ENCODE measurements at places on chromosomes 13 and 19.

DNA sequence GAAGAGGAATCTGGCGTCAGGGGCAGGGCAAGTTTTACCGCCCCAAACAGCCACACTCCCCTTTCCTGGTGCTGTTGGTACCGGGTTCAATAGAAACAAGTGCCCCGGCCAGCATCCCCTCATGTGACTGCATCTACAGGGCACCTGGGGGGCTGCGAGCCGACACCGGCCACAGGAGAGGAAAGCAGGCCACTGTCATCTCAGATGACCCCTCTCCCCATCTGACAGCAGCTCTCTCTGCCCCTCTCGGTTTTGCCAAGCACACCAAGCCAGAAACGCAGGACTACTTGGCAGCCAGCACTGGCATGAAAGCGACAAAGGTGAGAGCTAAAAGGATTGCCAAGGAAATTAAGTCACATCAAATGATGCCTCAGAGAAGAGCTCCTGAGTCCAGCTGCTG lies 37.1 kb downstream of the MLLT1 start:
- DNase-seq: no peak

GRCh38 chr13:42272115-42272803 lies at the start of gene AKAP11:
Gene AKAP11 (plus strand): TSS chr13:42272152. CDS start chr13:42286349, 14,197 bp downstream.
- peak; percentile 60 for DNase-seq

DNA sequence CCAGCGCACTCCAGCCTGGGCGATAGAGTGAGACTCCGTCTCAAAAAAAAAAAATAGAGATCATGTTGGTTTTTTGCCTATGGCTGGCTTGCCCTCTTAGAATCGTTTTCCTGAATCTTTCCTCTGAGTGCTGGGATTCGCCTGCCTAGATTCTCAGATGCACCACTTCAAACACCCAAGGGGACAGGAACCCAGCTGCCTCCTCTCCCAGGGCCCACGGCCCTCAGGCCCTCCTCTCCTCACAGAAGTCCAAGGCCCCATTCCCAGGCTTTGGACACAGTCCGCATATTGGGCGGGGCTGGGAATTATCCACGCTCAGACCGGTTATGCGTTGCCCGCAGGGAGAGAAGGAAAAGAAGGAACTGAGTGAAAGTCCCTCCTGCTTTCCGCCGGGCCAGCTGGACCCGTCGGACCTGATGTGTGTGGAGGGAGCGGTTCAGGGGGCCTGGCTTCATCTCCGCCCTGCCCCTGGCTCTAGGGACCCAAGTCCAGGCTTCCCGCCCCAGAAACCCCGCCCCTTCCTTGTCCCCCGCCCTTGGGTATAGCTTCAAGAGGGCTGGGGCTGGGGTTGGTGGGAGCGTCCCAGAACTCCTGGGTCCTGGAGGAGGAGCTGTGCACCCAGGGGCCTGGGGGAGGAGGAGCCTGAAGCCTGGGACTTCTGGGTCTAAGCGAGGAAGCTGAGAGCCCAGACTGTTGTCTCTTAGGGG lies 5.8 kb downstream of the PPFIA3 start:
- DNase-seq: no peak

DNA sequence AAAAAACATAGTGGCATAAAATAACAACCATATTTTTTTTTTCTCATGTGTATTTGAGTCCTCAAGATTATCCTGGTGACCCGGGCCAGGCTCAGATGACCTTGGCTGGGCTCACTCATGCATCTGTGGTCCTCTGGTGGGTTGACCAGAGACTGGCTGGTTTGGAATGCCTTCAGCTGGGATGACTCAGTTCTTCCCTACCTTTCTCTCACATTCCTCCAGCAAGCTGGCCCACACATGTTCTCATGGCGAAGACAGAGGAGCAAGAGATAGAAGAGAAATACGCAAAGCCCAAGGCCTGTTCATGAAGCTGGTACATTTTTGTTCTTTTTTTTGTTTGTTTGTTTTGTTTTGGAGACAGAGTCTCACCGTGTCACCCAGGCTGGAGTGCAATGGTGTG lies 14.3 kb upstream of the ZNF541 start:
- DNase-seq: no peak

- no peak for DNase-seq
Observed at GRCh38 chr13:54415753-54416366, 1387.2 kb downstream of the OLFM4 start.

DNA sequence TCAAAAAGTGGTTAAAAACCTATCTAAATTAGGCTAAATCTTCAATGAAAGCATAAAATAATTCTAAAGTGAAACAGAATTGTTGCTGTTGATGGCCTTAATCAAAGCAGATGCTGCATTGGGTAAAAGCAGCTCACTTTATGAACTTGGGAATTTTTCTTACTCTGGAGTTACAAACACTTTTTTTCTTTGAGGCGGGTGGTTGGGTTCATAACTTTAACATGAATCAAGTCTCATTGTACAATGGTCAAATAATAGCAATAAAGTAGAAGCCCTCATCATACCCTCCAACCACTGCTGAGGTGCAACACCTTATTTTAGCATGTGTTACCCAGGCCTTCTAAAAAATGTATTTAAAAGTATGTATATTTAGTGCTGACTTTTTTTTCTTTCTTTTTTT lies 29.1 kb downstream of the NUP58 start:
- no peak for DNase-seq

GRCh38 chr13:53298396-53298795 lies 269.8 kb downstream of the OLFM4 start:
- no peak for DNase-seq

GRCh38 chr13:48264058-48264457 lies 31.1 kb downstream of the ITM2B start:
- DNase-seq: no peak

DNA sequence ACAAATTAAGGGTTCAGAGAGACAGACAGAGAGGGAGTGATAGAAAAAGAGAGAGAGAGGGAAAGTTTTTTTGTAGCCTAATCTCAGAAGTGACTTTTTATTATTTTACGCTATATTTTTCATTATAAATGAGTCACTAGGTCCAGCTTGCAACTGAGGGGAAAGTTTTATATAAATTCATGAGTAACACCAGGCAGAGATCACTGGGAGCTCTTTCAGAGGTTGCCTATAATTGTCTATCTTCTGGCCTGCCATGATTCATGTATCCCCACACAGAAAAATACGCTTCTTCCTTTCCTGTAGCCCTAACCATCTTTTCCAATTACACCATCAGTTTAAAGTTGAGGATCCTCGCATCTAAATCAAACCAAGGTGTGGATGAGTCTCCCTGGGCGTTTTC lies 467.9 kb downstream of the SLITRK1 start:
- DNase-seq: no peak

DNA sequence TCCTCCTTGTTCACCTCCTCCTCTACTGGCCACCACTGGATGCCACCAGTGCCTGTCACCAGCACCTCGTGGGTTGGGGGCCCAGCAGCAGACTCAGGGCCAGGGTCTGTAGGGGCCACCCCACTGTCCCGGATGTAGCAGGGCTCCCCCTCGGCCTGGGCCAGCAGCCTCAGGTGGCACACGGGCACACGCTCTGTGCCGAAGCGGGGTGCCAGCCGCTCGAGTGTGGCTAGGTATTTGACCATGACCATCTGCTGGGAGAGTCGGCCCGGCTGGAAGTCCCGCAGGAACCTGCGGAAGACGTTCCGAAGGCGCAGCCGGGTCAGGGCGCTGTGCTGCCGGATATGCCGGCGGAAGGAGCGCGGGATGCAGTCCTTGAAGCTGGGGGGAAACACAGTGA lies 14.9 kb downstream of the TYK2 start:
- no peak for DNase-seq

DNA sequence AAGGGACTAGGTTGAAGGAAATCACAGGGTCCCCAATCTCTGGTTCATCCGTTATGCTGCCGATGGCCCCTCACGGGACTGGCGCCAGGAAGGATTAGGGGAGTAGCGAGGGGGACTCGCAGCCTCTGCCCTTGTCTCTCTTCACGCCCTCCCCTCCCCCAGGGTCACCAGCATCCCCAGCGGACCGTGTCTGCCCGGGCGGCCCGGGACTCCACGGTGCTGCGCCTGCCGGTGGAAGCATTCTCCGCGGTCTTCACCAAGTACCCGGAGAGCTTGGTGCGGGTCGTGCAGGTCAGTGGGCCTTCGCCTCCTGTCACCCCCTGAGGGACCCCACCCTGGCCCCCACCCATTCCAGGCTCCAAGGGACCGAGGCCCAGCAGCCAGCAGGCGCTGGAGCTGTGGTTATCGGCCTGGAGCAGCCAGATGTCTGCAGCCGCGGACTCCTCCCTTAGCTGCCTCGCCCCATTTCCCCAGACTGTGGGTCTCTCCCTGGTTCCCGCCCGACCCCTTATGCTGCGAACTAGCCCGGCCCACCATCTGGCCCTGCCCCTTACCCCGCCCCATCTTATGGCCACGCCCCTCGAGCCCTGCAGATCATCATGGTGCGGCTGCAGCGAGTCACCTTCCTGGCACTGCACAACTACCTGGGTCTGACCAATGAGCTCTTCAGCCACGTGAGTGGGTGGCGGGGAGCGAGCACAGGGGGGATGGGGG lies 5.4 kb downstream of the PNPLA6 start:
- DNase-seq: no peak

DNA sequence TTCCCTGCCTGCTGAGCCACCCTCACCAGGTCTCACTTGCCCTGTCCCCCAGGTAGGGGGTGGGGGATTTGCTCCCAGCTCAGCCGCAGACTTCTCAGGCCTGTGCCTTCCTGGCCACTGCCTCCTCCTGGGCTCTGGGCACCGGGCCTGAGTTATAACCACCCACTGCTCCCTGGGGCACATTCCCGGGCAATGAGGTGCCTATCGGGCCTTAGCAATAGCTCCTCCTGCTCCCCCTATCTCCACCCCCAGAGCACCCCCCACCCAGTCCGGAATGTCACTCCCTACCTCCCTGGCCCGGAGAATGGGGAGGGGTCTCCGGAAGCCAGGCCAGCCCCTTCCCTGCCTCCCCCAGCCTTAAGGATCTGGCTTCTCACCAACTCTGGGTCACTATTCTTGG lies at the start of gene KLK5:
KLK5 (minus strand) TSS at position 129 of the 400 bp plus-strand sequence. CDS start 381 bp downstream, outside the sequence.
- DNase-seq: no peak

DNA sequence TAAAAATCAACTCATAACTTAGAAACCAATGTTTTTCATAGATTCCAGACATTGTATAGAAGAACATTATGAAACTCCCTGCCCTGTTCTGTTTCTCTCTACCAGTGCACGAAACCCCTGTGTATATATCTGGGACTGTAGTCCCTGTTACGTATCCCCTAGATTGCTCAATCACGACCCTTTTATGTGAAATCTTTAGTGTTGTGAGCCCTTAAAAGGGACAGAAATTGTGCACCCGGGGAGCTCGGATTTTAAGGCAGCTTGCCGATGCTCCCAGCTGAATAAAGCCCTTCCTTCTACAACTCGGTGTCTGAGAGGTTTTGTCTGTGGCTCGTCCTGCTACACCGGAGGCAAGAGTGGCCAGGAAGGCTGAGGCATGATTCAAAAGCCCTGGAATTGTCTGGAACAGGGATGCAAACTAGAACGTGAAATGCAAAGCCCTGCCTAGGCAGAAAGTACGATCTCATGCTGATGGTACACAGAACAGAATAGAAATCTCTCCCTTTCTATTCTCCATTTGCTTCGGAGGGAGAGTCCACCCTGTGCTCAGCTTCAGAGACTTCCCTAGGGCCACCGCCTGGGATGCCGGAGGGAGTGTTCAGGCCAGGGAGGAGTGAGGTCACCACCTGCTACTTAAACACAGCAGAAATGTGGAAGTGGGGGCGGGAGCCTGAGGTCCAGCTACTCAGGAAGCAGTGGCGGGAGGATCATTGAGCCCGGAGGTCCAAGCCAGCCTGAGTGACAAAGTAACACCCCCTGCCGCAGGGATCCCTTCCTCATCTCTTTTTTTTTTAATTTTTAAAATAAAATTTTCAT lies 758 bp upstream of the ZNF888 start:
- no peak for DNase-seq

GRCh38 chr13:26784704-26785639 lies 24.4 kb upstream of the GPR12 start:
- DNase-seq: no peak

GRCh38 chr13:33362986-33363727 lies 77.6 kb upstream of the STARD13 start:
- no peak for DNase-seq

DNA sequence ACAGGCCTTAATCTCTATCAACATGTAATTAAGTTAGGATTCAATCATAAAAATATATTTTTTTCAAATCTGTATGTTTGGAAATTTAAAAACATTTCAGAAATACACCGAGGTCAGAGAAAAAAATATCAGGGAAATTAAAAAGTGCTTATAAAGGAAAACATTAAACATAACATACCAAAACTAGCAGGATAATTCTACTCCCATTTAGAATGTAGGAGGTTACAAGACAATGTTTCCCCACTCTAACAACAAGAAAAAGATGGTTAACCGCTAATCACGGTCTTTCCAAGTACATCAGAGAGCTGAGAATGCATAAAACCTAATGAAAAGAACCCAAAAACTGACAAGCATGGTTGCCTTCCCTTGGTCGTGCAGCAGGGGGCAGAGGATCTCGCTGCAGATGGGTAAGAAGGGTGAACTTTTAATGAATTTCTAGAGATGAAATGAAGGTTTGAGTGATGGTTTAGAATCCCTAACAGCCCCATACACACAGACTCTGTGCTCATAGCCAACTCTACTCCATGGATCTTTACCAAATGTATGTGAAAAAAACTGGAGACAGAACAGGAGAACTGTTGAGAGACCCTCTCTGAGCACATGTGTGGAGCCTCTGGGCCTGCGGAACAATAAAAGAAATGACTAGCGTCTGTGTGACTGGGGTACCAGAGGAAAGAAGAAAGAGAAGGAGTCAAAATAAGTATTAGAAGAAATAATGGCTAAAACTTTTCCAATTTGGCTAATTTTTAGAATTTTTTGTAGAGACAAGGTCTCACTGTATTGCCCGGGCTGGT lies 51.3 kb upstream of the LSM14A start:
- DNase-seq: peak; percentile 67

DNA sequence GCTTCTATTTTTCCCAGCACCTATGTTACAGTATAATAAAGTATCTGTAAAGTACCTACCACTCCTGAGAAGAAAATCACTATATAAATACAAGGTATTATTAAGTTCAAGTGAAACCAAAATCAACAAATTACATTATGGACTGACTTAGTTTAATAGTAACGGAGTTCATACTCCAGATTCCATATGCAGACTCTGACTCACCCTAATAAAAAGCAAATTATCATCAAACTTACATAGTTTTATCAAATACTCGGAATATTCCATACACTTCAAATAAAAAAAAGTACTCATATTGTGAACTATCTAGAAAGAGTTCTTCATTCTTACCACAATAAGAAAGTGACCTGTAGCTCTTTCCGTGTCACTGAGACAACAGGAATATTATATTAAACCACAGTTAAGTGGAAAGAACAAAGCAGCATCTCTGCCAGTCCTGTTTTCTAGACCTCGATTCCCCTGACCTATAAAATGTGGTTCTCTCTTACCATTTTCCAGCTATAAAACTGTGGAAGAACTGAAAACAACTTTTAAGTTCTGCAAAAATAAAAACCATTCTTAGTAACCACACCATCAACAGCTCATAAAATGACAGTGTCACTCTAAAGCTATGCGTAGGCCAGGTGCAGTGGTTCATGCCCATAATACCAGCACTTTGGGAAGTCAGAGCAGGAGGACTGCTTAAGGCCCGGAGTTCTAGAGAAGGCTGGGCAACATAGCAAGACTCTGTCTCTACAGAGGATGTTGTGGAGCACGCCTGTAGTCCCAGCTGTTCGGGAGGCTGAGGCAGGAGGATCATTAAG lies 42.6 kb downstream of the USP12 start:
- DNase-seq: no peak

GRCh38 chr19:48683349-48683748 lies 10.5 kb upstream of the NTN5 start:
- DNase-seq: peak; percentile 24

GRCh38 chr13:45615501-45616101 lies at the start of gene ERICH6B:
Gene ERICH6B (minus strand): TSS chr13:45615739. CDS start chr13:45597005, 18,734 bp downstream.
- DNase-seq: no peak

- no peak for DNase-seq
Observed at GRCh38 chr13:79435561-79435990, 29.5 kb upstream of the RBM26 start.

Data from activated CD8-positive, alpha-beta T cell treated with anti-CD3 and anti-CD28 coated beads, Interleukin-2, amount 10 ng/mL, durations not matched to agents 7 days and 5 days (primary cell).